ENCODE measurements at places on chromosomes 5 and 9.

DNA sequence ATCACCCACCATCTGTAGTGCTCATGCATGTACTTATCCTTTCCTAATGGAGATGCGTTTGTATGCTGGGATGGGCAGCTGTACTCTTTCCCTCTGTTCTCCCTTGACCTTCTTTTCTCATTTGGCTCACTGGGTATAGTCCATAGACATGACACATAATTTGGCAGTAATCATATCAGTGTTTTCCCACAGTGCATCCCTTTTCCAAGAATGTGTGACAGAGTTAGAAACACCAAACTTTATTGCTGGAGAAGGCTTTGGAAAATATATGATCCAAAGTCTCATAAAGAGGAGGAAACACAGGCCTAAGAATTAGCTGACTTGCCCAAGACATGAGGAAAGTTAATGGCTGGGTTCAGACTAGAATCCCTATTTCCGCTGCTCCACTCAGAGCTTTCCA, 1233.4 kb upstream of the DMAC1 start:
- DNase-seq, result no peak

DNA sequence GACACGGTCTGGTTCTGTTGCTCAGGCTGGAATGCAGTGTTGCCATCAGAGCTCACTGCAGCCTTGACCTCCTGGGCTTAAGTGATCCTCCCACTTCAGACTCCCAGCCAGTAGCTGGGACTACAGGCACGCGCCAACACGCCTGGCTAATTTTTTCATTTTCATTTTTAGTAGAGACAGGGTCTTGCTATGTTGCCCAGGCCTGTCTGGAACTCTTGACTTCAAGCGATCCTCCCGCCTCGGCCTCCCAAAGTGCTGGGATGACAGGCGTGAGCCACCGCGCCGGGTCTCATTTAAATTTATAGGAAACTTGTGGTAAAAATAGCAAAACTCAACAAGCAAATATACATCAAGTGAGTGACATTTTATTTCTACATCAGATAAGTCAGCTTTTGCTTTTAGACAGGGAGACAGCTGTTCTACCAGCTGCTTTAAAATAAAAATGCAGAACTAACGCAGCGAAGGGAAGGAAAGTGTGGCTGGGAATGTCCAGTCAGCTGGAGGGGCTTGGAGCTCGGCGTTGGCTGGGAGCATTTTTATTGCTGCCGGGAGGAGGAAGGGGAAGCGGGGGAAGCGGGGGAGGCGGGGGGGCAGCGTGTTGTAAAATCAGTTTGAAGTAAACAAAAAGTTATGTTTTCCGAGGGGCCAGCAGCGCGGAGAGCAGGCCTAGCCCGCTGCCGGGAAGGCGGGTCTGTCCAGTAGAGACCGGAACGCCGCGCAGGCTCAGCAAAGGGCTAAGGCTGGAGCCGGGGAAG, 707 bp upstream of the ZFYVE16 start:
- DNase-seq, result peak; percentile 54

- no peak for DNase-seq
Measured at GRCh38 chr9:130208600-130209347, 36.6 kb downstream of the NCS1 start.

DNA sequence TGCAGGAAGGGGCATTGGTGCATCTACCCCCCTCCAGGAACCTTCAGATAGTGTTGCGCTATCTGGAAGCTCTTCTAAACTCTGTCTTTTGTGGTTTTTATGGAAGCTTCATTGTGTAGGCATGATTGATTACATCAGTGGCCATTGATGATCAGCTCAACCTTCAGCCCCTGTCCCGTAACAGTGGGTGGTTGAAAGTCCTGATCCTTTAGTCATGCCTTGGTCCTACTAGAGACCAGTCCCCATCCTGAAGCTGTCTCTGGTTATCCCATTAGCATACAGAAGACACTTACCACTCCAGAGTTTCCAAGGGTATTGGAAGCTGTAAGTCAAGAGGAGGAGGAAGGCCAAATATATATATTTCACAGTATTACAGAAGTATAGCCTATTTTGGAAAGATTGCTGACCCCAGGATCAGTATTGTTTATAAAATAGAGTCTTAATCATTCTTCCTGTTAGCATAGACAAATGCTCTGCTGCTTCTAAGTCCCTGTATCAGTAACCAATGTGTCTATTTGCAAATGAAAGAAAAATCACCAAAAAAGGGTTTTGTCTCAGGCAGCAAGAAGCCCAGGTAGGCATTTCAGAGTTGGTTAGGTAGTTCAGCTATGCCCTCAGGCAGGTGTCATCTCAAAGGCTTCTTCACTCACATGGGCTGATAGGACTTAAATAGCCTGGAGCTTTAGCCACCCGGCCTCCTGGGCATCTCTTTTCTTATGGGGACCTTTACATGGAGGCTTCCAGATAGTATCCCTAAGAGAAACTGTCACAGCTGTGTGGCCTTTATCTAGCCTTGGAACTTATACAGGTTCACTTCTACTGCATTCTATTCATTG, 41.6 kb downstream of the SPIN1 start:
- DNase-seq, result no peak

DNA sequence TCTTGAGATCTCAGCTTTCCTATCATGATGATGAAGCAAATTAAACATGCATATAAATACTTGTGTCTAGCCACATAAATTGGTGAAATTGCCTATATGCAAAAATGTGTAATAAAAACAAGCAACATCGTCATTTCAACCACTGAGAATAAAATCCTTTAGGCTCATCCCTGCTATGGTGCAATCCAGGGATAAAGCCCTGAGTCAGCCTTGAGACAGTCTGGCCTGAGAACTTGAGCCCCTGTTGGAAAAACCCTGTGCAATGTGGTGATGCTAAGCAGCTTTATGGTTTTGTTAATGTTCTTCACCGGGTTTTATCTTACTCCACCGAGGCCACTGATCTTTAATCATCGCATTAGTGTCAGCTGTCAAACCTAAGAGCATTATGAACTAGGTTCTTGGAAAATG, 170.5 kb downstream of the DCP2 start:
- no peak for DNase-seq

GRCh38 chr5:124986170-124986569, 239.7 kb upstream of the ZNF608 start:
- DNase-seq, result no peak
